ENCODE measurements at places on chromosomes 6 and 20.

- no peak for DNase-seq
Observed at GRCh38 chr20:17674722-17675518, 7.1 kb downstream of the RRBP1 start.

GRCh38 chr6:128327890-128328289 lies 192.5 kb downstream of the PTPRK start:
- DNase-seq, result no peak

DNA sequence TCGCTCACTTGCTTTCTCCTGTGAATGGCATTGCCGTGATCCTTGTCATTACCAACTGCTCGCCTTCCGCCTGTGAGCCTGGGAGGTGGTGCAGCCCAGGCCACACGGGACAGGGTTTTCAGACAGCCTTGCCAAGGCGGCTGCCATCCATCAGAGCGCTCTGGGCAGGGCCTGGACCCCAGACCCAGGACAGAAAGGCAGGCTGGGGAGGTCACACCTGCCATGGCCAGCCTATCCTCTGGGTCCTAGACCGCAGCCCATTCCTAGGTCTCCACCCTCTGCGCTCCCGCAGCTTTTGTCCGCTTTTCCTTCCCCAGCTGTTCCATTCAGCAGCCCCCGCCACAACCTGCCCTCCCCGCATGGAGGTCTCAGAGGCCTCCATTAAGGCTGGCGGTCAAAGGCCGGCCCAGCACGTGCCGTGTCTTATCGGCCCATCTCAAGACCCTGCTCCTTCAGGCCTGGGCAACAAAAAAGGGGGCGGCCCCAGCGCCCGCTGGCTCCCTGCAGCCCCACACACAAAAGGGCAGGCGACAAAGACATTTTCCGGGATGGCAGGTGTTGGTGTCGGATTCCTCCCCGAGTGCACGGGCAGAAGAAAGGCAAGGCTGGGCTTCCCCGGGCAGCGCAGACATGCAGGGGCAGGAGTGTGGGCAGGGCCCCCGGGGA lies 28.1 kb downstream of the INSM1 start:
- no peak for DNase-seq

DNA sequence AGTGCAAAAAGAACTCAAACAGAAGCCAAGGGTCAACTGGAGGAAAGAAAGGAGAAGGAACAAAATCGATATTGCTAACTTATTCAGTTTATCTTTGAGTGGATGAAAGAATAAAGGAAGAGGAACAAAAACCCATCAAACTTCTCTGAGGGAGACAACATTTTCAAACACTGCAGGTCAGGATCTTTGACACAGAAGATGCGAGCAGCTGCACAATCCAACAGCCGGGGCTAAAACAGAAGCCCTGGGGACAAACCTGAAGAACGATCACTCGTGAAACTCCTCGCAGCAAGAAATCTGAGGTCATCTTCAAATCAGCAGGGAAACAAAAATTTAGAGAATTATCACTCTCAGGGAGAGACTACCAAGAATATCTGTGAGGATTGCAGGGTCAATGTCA lies 14.2 kb downstream of the SLC23A2 start:
- DNase-seq, result no peak

- no peak for DNase-seq
Observed at GRCh38 chr20:57438552-57438951, 47.4 kb downstream of the RBM38 start.

GRCh38 chr6:164554700-164555476 lies 754.5 kb downstream of the C6orf118 start:
- no peak for DNase-seq

DNA sequence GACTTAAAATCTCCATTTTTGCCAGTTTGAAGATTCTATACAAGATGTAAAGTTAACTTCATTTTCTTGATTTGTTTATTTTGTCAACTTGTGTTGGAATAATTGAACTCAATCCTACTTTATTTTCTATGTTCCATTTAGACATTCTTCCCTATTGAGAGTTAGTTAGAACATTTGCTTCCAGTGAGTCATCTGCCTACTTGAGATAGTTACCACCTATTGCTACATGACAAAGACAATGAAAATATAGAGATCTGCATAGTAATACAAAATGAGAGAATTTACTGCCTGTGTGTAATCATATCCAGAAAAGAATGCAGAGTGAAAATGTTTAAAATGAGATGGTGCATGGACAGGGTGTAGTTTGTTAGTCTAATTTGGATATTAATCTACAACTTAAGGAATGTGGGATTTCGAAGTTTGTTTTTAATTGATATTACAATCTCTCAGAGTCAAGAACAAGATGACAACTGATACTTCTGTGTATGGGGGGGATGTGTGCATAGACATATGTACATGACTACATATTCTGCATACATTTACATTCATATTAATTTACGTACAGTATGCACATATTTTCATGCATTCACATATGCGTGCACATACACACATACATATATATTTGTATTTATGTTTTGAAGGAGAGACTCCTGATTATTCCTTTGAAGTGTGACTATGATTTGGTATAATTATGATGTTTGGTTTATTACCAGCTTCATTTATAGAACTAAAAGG lies 420.1 kb downstream of the NKAIN2 start:
- DNase-seq, result peak; percentile 62

DNA sequence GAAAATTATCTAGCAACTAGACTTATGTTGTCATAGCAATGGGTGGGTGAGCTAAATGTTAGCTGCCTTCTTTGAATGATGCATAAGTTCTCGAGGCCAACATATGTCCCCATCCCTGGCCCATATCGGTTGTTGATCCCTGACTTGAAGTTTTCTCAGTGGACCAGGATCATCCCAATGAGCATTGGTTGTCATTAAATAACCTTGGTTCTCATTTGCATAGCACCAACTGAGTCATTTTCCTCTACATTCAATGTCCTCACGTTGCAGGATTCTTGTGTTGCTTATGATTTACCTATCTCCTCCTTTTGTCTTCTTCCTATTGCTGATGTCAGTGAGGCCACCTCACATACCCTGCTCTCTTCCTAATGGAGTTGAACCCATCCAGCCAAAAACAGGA lies 12.1 kb upstream of the AHCY start:
- no peak for DNase-seq

GRCh38 chr6:104705095-104705707 lies 154.5 kb downstream of the HACE1 start:
- DNase-seq, result peak; percentile 67

- peak; percentile 77 for DNase-seq
Observed at GRCh38 chr6:73774311-73774774, 78.3 kb downstream of the CD109 start.

GRCh38 chr20:17556837-17557674 lies 12.8 kb upstream of the DSTN start:
- DNase-seq, result peak; percentile 57

GRCh38 chr20:44692932-44693480 lies 22.2 kb upstream of the CCN5 start:
- DNase-seq, result peak; percentile 96

- DNase-seq, result peak; percentile 27
Observed at GRCh38 chr6:69647726-69648125, 149.1 kb downstream of the LMBRD1 start.

- no peak for DNase-seq
Observed at GRCh38 chr6:15658181-15658744, 4.6 kb downstream of the DTNBP1 start.

DNA sequence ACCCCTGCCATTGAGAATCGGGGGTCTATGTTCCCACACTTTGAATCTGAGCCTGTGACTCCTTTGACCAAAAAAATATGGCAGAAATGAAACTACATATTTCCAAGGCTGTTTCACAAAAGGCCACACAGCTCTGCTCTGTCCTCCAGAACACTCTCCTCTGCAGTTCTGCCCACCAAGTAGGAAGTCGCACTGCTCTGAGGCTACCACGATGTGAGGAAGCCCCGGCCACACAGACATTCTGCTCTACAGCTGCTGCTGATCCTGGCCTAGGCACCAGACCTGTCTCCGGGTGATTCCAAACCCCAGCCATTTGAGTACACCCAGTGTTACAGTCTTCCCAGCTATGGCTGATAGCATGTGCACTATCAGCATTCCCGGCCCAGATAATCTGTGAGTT lies 85.1 kb downstream of the LYRM4 start:
- DNase-seq, result no peak

GRCh38 chr20:5265662-5265985 lies 51.1 kb downstream of the PROKR2 start:
- no peak for DNase-seq

GRCh38 chr6:35539223-35539622 lies 26.5 kb upstream of the TULP1 start:
- no peak for DNase-seq

DNA sequence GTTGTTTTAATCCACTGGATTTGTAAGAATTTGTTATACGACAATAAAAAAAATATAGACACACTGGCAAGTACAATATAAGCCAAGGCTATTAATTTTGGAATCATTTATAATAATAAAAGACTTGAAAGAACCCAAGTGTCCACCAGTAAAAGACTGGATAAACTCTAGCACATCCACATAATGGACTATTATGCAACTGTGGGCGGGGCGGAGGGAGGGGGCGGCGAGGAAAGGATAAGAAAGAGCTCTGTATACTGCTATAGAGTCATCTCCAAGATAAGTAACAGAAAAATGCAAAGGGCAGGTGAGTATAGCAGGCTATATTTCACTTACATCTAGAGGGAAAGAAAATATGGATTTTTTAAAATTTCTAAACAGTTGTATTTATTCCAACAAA lies 123.3 kb downstream of the TBC1D32 start:
- DNase-seq, result no peak

GRCh38 chr6:16236631-16237199 lies 1.7 kb upstream of the GMPR start:
- peak; percentile 63 for DNase-seq

DNA sequence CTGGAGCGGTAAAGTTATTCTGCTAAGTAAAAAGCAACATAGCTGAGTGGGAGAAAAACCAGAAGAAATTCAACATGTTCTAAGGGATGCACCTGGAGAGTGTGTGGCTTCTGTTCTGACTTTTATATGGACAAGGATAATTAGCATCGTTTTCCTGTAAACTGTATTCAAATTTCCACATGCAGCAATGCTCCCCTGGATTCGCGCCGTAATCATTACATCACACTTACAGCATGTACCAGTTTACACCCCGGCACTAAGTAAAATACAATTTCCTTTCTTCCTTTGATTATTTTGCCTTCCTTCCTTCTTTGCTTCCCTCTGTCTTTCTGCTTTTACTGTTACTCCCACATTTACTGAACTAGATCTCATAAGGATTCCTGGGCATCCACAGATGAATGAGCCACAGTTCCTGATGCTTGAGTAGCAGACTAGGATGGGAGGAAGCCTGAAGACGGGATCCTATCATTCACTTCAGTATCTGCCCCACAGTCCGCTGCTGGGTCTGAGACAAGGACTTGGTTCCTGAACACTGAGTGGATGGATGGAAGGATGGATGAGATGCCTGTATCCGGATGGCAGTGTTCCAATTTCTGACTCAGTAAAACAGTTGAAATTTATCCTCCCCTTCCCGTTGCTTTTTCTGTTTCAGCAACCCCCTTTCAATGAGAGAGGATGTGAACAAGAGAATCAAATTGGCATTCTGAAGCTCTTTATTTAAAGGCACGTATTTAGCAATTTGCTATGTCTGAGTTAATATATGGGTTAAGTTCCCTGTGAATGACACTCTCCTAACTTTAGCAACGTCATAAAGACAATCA lies 174.6 kb downstream of the GJA10 start:
- DNase-seq, result peak; percentile 69

GRCh38 chr6:111958534-111958933 lies 85.3 kb upstream of the FYN start:
- no peak for DNase-seq

- DNase-seq, result no peak
Observed at GRCh38 chr6:3293271-3294155, 34.8 kb downstream of the PSMG4 start.

DNA sequence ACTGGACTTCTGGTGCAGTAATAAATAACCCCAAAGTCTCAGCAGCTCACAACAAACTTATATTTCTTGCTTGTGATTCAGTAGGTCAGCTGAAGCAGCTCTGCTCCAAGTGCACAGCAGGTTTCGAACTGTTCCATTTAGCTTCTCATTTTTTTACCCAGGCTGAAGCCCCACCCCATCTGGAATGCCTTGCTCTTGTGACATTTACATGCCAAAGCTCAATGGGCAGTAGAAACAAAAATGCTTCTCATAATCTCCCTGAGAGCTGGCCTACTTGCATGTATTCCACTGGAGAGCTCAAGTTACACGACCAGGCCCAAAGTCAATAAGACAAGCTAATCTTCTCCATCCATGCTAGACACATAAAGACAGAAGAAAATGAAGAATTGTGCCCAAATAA lies 165.2 kb downstream of the HAO1 start:
- DNase-seq, result no peak

GRCh38 chr20:40962733-40963504 lies 65.7 kb upstream of the TOP1 start:
- DNase-seq, result peak; percentile 50

- DNase-seq, result no peak
Observed at GRCh38 chr6:149929422-149929821, 6.5 kb upstream of the RAET1G start.

DNA sequence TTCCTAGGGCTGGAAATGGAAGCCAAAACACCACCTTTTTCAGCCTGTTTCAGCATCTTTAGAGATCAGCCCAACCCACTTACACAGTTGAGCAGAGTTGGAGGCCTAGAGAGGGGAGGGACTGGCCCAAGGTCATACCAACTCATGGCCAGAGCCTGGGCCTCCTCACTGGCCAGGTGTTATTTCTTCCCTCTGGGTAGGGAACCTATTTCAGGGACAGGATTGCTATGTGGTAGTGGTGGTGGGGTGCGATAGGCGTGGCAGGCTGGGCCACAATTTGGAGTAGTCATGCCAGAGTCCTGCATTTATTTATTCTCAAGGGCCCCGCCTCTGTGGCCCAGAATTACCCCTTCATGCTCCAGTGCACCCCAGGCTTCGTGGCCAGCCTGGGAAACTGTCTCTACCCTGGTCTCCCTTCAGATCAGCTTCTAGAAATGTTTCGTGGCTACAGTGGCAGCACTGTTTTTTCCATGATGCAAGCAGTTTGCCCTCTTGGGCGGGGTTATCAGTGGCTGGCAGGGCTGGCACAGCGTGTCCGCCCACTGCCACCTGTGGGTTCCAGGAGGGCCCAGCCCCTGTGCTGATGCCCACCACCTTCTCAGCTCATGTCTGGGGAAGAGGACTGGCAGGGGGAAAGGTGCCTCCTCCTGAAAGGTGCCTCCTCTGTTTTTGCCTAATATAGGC lies 6.2 kb downstream of the VEGFA start:
- DNase-seq, result no peak

GRCh38 chr20:10807013-10807412 lies 133.2 kb upstream of the JAG1 start:
- no peak for DNase-seq

- DNase-seq, result peak; percentile 47
Observed at GRCh38 chr6:17167327-17167979, 65.6 kb downstream of the STMND1 start.

Data from fibroblast of skin of abdomen (primary cell).